ENCODE measurements at places on chromosomes 1 and 21.

- DNase-seq: no peak
Measured at GRCh38 chr1:14939527-14940284, 213.8 kb upstream of the TMEM51 start.

- no peak for DNase-seq
Measured at GRCh38 chr1:57835620-57836019, 411.8 kb upstream of the DAB1 start.

GRCh38 chr1:4655674-4656532, 1.5 kb downstream of the AJAP1 start:
- DNase-seq: no peak

DNA sequence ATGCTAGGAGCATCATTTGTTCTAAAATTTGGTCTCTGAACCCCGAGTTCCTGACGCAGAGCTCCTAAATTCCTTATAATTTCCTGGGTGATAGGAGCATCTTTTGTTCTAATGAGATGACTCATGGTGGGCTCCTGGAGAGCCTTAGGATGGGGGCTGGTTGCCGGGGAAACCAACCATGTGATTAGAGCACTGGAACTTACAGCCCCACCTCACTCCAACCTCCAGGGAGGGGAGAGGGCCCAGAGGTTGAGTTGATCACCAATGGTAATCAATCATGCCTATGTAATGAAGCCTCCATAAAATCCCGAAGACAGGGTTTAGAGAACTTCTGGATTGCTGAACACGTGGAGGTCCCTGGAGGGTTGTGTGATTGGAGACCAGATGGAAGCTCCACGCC, 7.7 kb downstream of the SHISAL2A start:
- DNase-seq: no peak

DNA sequence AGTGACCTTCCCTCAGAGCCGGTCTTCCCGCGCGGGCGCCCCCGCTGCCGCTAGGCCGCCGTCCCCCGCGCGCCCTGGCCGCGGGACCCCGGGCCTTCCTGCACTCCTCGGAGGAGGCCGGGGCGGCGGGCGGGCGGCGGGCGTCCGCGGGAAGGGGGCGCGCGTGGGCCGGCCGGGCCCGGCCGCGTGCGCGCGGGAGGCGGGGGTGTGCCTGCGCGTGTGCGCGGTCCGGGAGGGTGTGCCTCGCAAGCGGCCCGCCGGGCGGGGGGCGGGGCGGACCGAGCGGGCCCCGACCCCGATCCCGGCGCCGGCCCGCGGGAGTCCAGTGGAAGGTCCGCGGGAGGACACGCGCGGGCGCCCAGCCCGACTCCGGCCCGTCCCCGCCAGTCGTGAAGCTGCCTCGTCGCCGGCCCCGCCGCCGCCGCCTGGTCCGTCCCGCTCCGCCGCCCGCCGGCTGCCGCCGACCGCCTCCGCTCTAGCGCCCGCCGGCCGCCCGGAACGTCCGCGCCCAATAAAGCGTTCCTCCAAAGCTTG, 438 bp downstream of the MRPS6 start:
- peak; percentile 56 for DNase-seq

GRCh38 chr1:19347533-19348172, 35.5 kb downstream of the SLC66A1 start:
- no peak for DNase-seq

GRCh38 chr1:22507587-22507986, 55.7 kb upstream of the EPHA8 start:
- DNase-seq: no peak

DNA sequence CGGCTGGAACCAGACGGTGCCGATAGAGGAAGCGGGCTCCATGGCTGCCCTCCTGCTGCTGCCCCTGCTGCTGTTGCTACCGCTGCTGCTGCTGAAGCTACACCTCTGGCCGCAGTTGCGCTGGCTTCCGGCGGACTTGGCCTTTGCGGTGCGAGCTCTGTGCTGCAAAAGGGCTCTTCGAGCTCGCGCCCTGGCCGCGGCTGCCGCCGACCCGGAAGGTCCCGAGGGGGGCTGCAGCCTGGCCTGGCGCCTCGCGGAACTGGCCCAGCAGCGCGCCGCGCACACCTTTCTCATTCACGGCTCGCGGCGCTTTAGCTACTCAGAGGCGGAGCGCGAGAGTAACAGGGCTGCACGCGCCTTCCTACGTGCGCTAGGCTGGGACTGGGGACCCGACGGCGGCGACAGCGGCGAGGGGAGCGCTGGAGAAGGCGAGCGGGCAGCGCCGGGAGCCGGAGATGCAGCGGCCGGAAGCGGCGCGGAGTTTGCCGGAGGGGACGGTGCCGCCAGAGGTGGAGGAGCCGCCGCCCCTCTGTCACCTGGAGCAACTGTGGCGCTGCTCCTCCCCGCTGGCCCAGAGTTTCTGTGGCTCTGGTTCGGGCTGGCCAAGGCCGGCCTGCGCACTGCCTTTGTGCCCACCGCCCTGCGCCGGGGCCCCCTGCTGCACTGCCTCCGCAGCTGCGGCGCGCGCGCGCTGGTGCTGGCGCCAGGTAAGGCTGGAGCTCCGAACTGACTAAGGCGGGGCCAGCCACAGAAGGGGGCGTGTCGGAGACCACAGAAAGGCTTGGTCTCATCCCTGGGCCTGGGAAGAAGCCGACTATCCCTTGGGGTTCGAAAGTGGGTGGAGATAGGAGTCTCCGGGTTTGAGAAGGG, 486 bp downstream of the SLC27A3 start:
- DNase-seq: peak; percentile 71

DNA sequence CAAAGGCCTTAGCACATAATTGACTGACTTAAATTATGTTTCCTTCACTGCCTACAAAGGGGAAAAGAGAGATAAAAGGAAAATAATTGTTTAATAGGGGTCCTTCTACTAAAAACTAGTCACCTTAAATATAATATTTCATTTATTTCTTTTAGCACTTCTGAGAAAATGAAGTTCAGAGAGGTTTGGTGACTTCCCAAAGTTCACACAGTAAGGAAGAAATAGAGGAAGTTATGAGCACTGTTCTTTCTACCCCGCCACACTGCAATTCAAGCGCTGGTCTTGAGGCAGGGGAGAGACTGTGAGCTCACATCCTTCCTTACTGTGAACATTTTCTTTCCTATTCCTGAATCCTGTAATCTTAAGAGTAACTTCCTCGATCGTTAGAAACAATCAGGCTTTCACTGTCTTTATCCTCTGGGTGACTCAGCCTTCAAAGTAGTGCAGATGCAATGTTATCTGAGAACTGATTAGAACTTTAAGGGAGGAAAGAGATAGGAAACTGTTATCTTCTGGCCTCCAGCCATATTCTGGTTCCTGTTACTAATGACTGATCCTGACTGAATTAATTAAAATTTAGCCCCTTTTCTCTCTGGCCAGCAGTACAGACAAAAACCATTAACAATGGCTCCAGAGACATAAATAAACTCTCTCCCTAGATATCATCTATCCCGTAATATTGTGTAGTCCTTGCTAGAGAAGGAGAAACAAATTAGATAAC, 6.8 kb downstream of the RGS5 start:
- no peak for DNase-seq

All from activated CD8-positive, alpha-beta memory T cell treated with anti-CD3 and anti-CD28 coated beads, Interleukin-2, amount 50 U/mL, for 4 hours (primary cell).